B cell (primary cell): ENCODE measurements at places on chromosomes 2 and 18. TPM values are rescaled to one million over a fixed set of nuclear protein-coding genes. Genes with fewer than 3 reads are reported as not detected.
A peak's percentile ranks its signal among the peaks of the same experiment; 100 is the strongest.

- H3K36me3 ChIP-seq, result no peaks in the 10 kb centered on the region
- H3K27ac ChIP-seq, result no peak overlapping the region
- DNase-seq, result no peak
- H3K27me3 ChIP-seq, result no peaks in the 10 kb centered on the region
- no peaks in the 10 kb centered on the region for H3K4me1 ChIP-seq
These were observed 24.0 kb upstream of the B3GNT7 start for GRCh38 chr2:231371430-231372054.

- no peak for DNase-seq
- H3K27me3 ChIP-seq, result no peaks in the 10 kb centered on the region
- no peaks in the 10 kb centered on the region for H3K4me1 ChIP-seq
- no peak overlapping the region for H3K27ac ChIP-seq
These were observed 56.9 kb upstream of the CCDC141 start for GRCh38 chr2:179106676-179107428.

GRCh38 chr2:16613539-16614011 lies 52.1 kb downstream of the CYRIA start:
- H3K4me1 ChIP-seq, result peaks cover 11% of the 10 kb centered on the region
- no peaks in the 10 kb centered on the region for H3K27me3 ChIP-seq
- H3K27ac ChIP-seq, result no peak overlapping the region
- DNase-seq, result peak; percentile 66
- no peak overlapping the region for H3K4me3 ChIP-seq

The ST8SIA5 gene
- not detected in 2 replicates for total RNA-seq

DNA sequence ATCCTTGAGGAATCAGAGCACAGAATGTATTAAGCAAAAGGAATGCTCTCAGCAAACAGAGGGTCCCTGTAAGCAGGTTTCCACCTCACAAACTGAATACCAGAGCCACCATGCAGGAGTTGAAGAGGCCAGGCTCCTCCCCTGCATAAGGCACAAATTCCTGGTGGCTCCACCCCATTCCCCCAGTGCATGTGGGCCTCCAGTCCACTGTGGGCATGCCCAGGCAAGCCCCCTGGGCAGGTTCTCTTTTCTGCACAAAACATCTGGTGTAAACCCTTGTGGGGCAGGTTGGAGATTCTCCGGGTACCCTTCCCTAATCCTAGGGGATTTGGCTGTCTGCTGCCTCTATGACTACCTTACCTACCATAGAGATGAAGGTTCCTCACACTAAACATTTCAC lies 166.5 kb downstream of the PTPRM start:
- no peak overlapping the region for H3K4me3 ChIP-seq
- DNase-seq, result no peak
- H3K27me3 ChIP-seq, result no peaks in the 10 kb centered on the region

GRCh38 chr2:99784282-99784681 lies 294.5 kb upstream of the REV1 start:
- H3K36me3 ChIP-seq, result peaks cover 56% of the 10 kb centered on the region
- no peaks in the 10 kb centered on the region for H3K4me1 ChIP-seq
- DNase-seq, result no peak
- no peaks in the 10 kb centered on the region for H3K27me3 ChIP-seq
- no peak overlapping the region for H3K27ac ChIP-seq

DNA sequence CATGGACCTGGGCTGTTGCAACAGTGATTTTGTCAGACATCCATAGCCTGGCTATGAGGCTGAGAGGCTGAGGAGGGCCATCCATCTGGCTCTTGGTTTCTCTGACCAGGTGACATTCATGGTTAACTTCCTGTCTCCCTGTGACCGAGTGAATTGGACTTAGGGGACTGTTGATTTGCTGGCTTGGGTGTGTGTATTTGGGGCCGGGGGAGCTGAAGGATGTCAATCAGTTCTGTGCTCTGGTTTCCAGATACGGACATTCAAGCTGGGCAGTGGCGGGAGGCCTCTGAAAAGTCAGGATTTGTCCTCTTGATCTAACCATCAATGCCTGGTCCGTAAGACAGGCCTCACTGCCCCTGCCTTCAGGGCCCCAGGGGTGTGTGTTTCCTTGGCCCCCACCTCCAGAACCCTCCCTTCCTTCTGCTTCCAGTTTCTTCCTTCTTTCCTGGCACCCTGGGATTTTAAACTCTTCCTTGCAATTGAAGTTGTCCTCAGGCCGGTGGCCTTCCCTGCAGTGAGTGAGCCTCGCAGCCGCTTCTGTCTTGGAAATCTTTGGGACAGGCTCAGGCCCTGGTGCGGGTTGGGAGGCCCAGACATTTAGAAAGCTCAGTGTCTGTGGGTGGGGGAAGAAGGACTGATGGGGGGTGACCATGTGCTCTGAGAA lies 54.7 kb upstream of the HAAO start:
- no peak overlapping the region for H3K27ac ChIP-seq
- no peaks in the 10 kb centered on the region for H3K27me3 ChIP-seq
- H3K4me3 ChIP-seq, result no peak overlapping the region
- H3K4me1 ChIP-seq, result no peaks in the 10 kb centered on the region
- no peak for DNase-seq

- no peak overlapping the region for H3K4me3 ChIP-seq
- no peak for DNase-seq
- H3K27me3 ChIP-seq, result no peaks in the 10 kb centered on the region
- H3K4me1 ChIP-seq, result peaks cover 94% of the 10 kb centered on the region
- H3K36me3 ChIP-seq, result peaks cover 48% of the 10 kb centered on the region
These were observed 15.4 kb downstream of the MGAT5 start for GRCh38 chr2:134269230-134269629.

DNA sequence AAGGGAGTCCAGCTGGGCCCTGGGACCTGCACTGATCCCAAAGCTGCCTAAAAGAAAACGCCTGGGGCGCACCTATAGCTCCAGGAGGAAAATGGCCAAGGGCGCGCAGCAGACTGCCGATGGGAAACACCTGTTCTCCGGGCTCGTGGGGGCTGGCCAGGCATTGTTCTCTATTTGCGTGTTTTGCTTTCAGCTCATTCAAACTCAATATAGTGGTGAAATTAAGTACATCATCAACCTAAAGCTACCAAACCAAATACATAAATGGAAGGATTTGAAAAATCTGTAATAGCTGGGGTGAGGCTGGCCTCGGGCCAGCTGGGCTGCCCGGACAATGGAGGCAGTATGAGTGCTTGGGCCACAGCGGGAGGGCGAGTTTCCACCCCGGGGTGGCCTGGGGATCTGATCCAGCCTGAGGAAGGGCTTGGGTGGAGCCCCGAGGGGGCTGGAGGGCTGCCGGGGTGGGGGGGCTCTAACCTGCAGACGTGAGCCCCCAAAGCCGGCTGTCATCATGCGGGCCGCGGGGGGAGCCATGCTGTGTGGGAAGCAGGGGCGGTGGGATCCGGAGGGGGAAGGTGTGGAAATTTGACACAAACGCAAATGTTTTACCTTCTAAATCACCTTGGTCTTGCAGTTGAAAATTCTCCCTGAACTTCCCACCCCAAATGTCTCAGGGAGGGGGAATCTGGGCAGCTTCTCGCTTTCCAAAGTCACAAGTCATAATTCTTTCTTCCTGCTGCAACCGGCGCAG lies 77.6 kb downstream of the ASB1 start:
- no peaks in the 10 kb centered on the region for H3K4me1 ChIP-seq
- no peaks in the 10 kb centered on the region for H3K27me3 ChIP-seq
- no peak overlapping the region for H3K4me3 ChIP-seq
- H3K27ac ChIP-seq, result no peak overlapping the region

The SLC39A10 gene
- 99.3 and 99.8 TPM in 2 replicates for total RNA-seq

The HTRA2 gene
- total RNA-seq, result 52.2 and 52.8 TPM in 2 replicates

The GPR45 gene
- total RNA-seq, result not detected in 2 replicates

DNA sequence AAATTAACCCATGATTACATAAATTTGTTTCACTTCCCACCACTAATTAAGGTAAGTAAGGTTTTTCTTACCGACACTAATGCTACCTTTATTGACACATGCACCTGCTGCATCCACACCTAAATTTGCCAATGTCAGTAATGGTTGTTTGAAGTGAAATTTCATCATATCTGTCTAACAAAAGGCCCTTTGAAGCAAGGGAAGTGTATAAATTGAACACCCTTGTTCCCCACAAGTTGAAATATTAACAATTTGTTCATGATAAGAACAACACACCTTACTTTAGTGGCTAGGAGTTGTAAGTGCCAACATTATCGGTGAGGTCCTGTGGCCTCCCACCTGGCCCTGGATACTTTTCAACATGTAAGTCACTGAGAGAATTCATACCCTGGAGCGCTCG lies 116.3 kb upstream of the CDCA7 start:
- H3K27ac ChIP-seq, result no peak overlapping the region
- no peaks in the 10 kb centered on the region for H3K4me1 ChIP-seq
- peaks cover 3% of the 10 kb centered on the region for H3K36me3 ChIP-seq
- H3K4me3 ChIP-seq, result no peak overlapping the region
- no peak for DNase-seq

The SLC9A2 gene
- total RNA-seq, result not detected in 2 replicates

DNA sequence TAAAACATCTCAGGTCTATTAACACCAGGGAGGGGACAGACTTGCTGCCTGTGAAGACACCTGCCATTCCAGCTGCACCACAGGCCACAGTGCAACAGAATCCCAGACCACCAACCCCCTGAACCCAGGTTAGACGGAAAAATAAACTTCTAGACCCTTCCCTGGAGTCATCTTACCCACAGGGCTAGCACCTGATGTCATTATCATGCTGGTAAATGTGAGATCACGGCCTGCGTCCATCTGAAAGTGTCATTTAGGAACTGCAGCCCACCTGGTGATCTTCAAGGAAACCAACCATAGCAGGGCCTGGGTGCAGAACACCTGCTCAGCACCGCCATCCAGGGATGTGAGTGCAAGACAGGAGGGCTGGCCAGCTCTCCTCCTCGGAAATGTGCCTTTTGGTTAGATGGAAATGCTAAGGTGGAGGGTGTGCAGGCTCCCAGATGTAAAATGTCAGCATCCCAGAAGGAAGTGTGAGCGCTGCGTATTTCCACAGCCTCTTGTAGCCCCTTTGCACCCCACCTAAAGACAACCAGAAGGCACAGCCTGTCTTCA lies 80.8 kb downstream of the PTGR3 start:
- H3K27me3 ChIP-seq, result no peaks in the 10 kb centered on the region
- no peaks in the 10 kb centered on the region for H3K4me1 ChIP-seq
- DNase-seq, result no peak
- H3K27ac ChIP-seq, result no peak overlapping the region
- no peak overlapping the region for H3K4me3 ChIP-seq
- no peaks in the 10 kb centered on the region for H3K36me3 ChIP-seq

DNA sequence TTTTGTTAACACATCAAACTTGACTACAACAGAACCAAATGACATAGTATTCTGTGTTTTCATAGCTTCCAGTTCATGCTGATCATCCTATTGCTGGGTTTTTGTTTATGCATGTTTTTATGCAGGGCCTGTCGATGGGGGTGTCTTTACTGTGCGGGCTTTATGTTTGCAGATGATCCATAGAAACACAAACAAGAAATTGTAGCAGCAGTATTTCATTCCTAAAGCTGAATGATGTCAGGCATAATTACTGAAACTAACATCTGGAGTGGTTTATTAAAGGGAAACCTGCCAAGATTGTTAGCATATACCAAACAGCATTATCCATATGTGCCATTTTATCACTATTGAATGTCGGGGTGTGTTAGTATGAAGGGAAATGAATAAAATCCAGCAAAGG lies 129.7 kb downstream of the PTPRM start:
- no peak for DNase-seq
- H3K36me3 ChIP-seq, result no peaks in the 10 kb centered on the region
- H3K27me3 ChIP-seq, result no peaks in the 10 kb centered on the region

- no peak overlapping the region for H3K4me3 ChIP-seq
- no peak for DNase-seq
- H3K4me1 ChIP-seq, result no peaks in the 10 kb centered on the region
These were observed 105.0 kb upstream of the HAAO start for GRCh38 chr2:42897358-42897757.

The CSRNP3 gene
- total RNA-seq, result not detected in 2 replicates

The IL18R1 gene
- 1.1 and 2.4 TPM in 2 replicates for total RNA-seq

The NPAS2 gene
- total RNA-seq, result 0.12 TPM in 1 of 2 replicates, not detected in the other

GRCh38 chr2:205496772-205497171 lies 185.5 kb upstream of the NRP2 start:
- no peaks in the 10 kb centered on the region for H3K36me3 ChIP-seq
- no peak for DNase-seq
- no peaks in the 10 kb centered on the region for H3K4me1 ChIP-seq
- no peak overlapping the region for H3K27ac ChIP-seq
- no peak overlapping the region for H3K4me3 ChIP-seq

The NEU2 gene
- not detected in 2 replicates for total RNA-seq

DNA sequence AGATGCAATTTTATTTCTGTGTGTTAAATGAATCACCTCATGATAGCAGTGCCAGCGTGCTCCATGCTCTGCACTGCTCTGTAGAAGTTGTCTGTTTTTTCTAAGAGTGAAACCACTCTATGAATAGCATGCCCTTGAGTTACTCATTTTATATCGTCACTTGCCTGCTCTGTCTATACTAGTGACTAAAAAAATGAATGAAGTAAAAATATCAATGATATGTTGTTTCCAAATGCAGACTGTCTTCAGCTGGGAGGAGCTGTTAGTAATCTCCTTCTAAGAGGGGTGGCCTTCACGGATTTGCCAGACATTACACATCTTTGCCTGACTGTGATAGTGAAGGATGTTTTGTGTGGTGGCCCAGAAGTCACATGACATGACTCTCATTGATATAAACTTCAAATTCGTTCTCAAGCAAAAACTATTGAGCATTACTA lies 852.1 kb downstream of the CNTNAP5 start:
- H3K36me3 ChIP-seq, result no peaks in the 10 kb centered on the region
- H3K27ac ChIP-seq, result no peak overlapping the region
- no peaks in the 10 kb centered on the region for H3K27me3 ChIP-seq
- no peaks in the 10 kb centered on the region for H3K4me1 ChIP-seq

The MAP3K19 gene
- total RNA-seq, result not detected in 2 replicates

The ANKRD30BL gene
- total RNA-seq, result not detected in 2 replicates

The ATP6V1B1 gene
- total RNA-seq, result not detected in 2 replicates

The SERPINB10 gene
- not detected in 2 replicates for total RNA-seq

DNA sequence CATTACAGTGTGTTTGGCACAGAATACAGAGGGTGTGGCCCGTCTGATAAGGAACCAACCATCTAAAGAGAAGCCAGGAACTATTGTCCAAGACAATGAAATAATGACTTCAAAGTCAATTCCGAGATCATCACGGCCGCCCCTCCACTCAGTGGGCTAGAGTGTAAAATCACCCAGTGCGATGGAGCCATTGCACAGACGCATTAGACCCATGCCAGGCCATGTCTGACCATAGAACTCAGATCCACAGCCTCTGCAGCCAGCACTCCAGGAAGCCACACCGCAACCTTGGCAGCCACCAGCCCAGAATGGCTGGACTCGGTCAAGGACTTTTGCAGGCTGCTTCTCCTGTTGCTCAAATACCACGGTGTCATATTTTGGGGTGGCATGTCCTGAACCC lies 835.7 kb downstream of the DCDC2C start:
- H3K27me3 ChIP-seq, result no peaks in the 10 kb centered on the region
- no peak overlapping the region for H3K4me3 ChIP-seq
- no peak overlapping the region for H3K27ac ChIP-seq
- no peaks in the 10 kb centered on the region for H3K36me3 ChIP-seq
- H3K4me1 ChIP-seq, result no peaks in the 10 kb centered on the region
